RPMI8226 (cell line): ENCODE measurements at places on chromosomes 7 and 10.

GRCh38 chr10:79245539-79246208 is 101.6 kb upstream of the PPIF start:
- no peak for DNase-seq

GRCh38 chr7:81902536-81902935 is 132.7 kb upstream of the HGF start:
- DNase-seq: peak; percentile 52

DNA sequence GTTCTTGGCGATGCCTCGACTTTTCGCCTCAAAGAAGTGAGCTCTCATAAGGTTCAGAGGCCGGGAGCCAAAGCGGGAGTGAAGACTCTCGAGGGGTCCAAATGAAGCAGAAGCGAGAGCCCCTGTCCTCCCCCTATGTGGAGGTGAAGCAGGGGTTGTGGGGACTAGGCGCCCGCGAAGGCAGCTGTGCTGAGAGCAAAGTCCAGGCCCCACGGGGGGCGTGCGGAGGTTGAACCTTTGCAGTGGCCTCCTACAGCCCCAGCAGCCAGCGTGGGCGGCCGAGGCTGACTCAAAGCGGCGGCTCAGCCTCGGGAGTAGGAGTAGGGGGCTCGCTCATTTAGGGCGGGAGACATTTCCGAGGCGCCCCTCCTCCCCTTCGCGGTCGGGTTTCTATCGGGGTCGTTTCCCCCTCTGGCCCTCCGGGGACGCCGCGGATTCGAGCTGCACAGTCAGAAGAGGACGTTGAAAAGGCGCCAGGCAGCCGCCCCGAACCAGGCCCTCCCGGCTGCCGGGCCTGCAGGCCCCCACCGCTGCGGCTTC is 553 bp upstream of the ADD3 start:
- DNase-seq: no peak

DNA sequence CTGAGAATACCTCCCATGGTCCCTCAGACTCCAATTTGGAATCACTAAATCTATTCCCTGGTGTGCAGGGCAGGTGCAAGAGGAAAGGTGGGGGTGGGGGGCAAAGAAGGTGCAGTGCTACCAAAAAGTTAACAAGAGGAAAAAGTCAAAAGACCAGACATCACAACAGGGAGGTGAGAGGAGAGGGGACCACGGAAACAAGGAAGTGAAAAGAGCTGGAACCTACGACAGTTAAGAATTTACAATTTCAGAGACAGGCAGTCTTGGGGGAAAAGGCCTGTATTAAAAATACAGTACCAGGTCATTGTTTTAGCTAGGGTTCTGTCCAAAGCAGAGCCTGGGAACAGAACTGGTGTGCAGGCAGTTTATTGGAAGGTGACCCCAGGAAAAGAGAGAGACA is 14.6 kb downstream of the ITGB1 start:
- DNase-seq: no peak

DNA sequence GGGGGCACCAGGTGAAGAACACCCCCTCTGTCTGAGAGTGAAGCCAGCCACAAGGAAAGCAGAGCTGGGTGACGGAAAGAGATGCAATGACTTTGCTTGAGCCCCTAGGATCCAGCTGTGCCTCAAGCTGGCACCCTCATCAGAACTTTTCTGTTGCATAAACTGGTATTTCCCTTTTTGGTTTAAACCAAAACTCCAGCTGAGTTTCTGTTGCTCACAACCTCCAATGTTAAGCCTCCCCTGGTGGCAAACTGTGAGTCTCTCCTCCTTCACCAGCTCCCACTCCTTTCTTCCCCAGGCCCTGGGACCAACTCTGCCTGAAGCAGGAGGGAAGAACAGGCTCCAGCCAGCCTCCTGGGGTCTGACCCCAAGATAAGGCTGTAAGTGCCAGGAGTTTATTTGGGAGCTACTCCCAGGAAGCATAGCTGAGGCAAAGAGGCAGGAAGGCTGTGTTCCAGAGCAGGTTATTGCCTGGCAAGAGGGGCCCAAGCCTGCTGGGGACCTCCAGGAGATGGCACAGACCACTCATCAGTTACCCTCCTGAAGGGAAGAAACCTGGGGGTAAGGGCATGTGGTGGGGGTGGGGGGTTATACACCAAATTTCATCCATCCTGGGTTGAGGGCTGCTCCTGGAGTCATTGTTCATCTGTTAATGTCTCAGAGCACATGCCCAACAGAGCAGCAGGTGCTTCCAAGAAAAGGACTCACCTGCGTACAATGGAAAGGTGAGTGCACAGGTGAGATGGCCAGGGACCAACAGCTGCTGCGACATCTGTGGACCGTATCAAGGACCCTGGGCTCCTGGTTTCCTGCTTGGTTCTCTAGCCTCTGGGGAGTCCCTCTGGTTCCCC is 73.3 kb upstream of the NANOS1 start:
- DNase-seq: no peak

- DNase-seq: no peak
Observed at GRCh38 chr7:22762866-22763265, 35.9 kb downstream of the IL6 start.

DNA sequence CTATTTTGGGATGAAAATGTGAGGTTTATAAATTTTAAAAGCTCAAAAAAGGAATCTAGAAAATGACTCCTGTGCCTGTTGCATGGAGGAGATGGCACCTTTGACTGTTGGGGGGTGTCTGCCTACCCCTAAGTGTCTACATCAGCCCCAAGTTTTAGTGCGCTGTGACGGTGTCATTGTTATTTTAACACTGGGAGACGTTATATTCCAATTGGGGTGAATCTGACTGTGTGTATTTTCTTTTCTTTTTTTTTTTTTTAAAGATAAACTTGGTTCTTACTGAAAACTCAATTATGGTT is 517 bp downstream of the SRGN start:
- DNase-seq: no peak

GRCh38 chr7:66502230-66503035 is 126.2 kb upstream of the KCTD7 start:
- no peak for DNase-seq

- DNase-seq: no peak
Observed at GRCh38 chr7:122802301-122802751, 83.9 kb downstream of the CADPS2 start.

GRCh38 chr10:88012641-88013040 is 149.2 kb downstream of the PTEN start:
- no peak for DNase-seq

GRCh38 chr10:124632064-124632531 is 112.1 kb downstream of the FAM53B start:
- no peak for DNase-seq

- no peak for DNase-seq
Observed at GRCh38 chr10:90822508-90822907, 35.3 kb downstream of the HTR7 start.

DNA sequence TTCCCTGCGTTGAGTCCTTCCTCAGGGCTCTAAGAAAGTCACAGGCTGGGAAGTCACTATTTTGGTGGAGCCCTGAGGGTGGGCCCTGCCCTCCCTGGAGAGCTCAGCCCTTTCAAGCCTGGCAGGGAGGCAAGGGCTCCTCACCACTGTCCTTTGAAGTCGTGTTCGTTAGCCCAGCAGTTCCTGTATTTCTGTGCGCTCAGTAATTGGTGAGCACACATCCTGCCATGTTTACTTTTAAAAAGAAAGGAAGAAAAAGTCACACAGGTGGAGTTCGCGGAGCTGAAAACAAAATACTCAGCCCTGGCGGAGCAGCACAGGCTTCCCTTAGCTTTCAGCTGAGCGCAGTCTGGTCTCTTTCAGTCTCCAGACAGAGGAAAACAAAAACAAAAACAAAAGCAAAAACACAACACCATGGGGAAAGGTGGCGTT is 37.1 kb downstream of the PRKCQ start:
- DNase-seq: no peak

DNA sequence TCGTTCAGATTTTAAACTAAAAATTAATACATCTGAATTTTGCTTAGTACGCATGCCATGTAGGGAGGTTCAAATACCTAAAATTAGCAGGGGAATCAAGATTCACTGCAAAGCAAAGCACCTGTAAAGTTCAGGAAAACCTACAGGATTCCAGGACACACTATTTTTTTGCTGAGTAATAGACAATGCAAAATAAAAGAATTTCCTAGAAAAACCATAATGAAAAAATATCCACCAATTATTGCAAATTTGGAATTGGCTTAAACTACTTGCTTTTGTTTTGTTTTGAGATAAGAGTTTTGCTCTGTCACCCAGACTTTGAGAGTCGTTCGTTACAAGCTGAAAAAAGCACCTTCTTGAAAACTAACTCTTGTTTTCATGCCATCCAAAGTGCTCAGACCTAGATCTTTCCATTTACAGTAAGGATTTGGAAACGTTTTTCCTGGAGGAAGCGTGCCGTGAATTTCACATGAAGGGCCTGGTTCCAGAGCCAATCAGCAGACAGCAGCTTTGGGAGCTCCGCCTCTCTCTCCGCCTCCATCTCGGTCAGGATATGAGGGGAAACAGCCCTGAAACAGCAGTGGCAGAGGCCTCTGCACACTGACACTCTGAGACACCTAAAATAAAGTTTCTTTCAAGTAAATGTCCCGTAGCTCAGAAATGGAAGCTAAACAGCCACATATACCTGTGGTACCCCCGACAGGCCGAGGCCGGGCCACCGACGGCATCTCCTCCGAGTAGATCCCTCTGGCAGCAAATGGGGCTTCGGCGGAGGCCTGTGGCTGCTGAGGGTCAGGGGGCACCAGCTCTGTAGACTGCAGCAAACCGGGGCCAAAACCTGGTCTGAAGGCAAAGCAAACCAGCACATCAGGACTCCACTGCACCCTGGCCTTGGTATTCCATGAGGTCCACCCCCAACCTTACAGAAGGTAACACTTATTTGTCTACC is 45.9 kb upstream of the ATP6V0A4 start:
- no peak for DNase-seq

- DNase-seq: no peak
Observed at GRCh38 chr7:77797734-77798393, 370 bp downstream of the TMEM60 start.

GRCh38 chr10:50394832-50395231 is 143.5 kb upstream of the ASAH2 start:
- DNase-seq: no peak

- no peak for DNase-seq
Observed at GRCh38 chr7:73659983-73660382, 7.6 kb upstream of the VPS37D start.

GRCh38 chr7:117674617-117675016 is 194.8 kb downstream of the CFTR start:
- DNase-seq: no peak

- DNase-seq: no peak
Observed at GRCh38 chr7:81441750-81442149, 328.1 kb downstream of the HGF start.

DNA sequence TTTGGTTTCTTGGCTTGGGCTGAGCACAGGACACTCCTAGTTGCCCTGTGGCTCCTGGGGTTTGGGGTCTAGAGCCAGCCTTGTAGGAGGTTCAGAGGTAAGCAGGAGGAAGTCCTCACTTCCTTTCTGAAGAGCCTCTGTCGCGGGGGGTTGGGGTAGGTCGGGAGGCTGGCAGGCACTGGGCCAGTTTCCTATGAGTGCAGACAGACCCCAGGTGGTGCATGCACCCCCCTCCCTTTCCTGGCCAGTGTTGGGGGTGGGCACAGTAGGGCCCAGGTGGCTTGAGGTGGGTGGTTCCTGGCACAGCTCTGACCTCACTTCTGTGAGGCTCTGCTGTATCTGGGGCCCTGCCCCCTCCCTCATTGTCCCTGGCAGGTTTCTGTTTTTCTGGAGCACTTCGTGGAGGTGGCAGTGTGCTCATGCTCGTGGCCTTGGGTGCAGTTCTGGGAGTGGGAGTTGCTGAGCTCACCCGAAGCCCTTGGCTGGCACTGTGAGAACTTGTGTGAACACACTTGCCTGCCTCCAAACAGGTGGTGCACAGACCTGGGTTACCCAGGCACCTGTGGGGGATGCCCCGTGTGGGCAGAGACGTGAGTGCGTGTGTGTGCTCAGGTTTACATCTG is 1.8 kb downstream of the PALD1 start:
- peak; percentile 92 for DNase-seq

DNA sequence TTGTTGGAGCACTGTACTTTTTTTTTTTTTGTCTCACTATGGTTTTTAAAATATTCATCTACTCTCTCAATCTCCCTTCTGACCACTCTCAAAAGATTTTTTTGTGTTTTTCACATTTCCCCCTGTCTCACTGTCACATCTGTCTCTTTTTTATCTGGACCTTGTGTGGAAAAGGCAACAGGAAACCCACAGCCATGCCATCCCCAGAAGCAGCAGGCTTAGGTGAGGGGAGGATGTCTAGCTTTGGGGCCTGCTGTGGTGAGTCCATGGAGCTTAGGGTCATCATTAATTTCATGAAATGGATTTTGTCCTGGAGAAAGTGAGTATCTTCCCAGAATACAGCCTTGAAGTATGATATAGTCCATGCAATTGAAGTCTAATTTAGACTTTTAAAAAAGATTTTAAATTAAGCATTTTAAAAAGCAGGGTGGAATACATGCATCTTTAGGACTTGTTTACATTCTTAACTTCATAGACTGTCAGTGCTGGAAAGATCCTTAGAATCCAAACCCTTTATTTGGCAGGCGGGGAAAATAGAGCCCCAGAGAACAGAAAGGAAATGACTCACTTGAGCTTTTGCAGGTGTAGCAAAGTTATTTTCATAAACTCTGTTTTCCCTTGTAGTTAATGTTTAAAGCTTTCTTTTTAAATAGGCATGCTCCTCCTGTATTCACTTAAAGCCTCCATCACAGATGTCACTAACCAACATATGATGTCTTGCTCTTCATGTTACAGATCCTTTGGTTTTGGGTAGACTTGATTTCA is 25.1 kb downstream of the MINDY4 start:
- no peak for DNase-seq

- no peak for DNase-seq
Observed at GRCh38 chr10:104054430-104054829, 31.2 kb downstream of the COL17A1 start.

- DNase-seq: no peak
Observed at GRCh38 chr10:79495791-79496190, 16.5 kb upstream of the EIF5AL1 start.

- DNase-seq: no peak
Observed at GRCh38 chr10:15344876-15345285, 26.2 kb downstream of the FAM171A1 start.

DNA sequence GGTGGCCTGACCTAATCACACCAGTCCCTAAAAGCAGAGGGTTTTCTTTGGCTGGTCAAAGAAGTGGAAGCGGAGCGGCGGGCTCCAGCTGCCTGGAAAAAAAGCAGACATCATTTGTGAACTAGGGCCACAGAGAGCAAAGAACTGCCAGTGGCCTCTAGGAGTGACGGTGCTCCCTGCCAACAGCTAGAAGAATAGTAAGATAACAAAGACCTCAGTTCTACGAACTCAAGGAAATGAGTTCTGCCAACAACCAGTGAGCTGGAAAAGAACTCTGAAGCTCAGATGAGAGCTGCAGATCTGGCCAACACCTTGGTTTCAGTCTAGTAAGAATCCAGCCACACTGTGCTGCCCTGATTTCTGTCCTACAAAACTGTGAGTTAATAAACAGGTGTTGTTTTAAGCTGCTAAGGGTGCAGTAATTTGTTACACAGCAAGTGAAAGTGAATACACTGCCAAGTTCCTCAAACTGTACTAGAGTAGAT is 178.0 kb downstream of the SRPK2 start:
- DNase-seq: peak; percentile 85

GRCh38 chr7:51276091-51276605 is 40.5 kb downstream of the COBL start:
- DNase-seq: no peak

- no peak for DNase-seq
Observed at GRCh38 chr10:129727071-129727470, 237.0 kb downstream of the EBF3 start.
